ENCODE measurements at places on chromosomes 7 and 10. TPM values are rescaled to one million over a fixed set of nuclear protein-coding genes. Genes with fewer than 3 reads are reported as not detected.

- H3K4me1 ChIP-seq: no peaks in the 10 kb centered on the region
- H3K4me3 ChIP-seq: no peak overlapping the region
- no peak for DNase-seq
- no peak overlapping the region for H3K27ac ChIP-seq
- no peaks in the 10 kb centered on the region for H3K36me3 ChIP-seq
- peaks cover 17% of the 10 kb centered on the region for H3K27me3 ChIP-seq
These were observed 51.4 kb upstream of the SCIN start for GRCh38 chr7:12518920-12519681.

GRCh38 chr10:86261470-86261869 lies 105.1 kb downstream of the GRID1 start:
- H3K27ac ChIP-seq: no peak overlapping the region
- H3K27me3 ChIP-seq: peaks cover 49% of the 10 kb centered on the region
- H3K36me3 ChIP-seq: no peaks in the 10 kb centered on the region
- no peak for DNase-seq

GRCh38 chr7:125253452-125254190 lies 324.0 kb upstream of the POT1 start:
- no peak overlapping the region for H3K4me3 ChIP-seq
- no peaks in the 10 kb centered on the region for H3K36me3 ChIP-seq
- H3K27me3 ChIP-seq: no peaks in the 10 kb centered on the region
- no peaks in the 10 kb centered on the region for H3K4me1 ChIP-seq
- no peak for DNase-seq

- no peak overlapping the region for H3K27ac ChIP-seq
- no peak overlapping the region for H3K4me3 ChIP-seq
- no peaks in the 10 kb centered on the region for H3K4me1 ChIP-seq
- H3K27me3 ChIP-seq: no peaks in the 10 kb centered on the region
These were observed 195.8 kb upstream of the NEBL start for GRCh38 chr10:21092683-21093524.

DNA sequence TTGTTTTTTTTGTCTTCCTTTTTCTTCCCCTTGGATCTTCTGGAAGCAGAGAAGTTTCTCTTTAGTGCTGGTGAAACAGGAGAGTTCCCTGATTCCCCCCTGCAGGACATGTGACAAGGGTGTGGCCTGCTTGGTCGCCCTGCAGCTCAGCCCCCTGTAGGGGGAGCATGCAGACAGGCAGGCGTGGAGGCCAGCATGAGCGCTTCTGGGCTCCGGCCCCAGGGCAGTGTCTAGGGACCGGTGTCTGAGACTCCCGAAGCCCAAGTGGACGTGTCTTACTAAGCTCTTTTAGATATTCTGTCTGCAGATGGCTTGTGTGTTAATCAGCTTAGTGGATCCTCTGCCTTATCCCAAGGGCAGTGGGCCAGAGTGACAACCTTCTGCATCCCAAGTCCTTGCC lies 26.1 kb downstream of the PRSS58 start:
- no peak overlapping the region for H3K27ac ChIP-seq
- DNase-seq: no peak
- H3K27me3 ChIP-seq: peaks cover 17% of the 10 kb centered on the region
- no peak overlapping the region for H3K4me3 ChIP-seq

DNA sequence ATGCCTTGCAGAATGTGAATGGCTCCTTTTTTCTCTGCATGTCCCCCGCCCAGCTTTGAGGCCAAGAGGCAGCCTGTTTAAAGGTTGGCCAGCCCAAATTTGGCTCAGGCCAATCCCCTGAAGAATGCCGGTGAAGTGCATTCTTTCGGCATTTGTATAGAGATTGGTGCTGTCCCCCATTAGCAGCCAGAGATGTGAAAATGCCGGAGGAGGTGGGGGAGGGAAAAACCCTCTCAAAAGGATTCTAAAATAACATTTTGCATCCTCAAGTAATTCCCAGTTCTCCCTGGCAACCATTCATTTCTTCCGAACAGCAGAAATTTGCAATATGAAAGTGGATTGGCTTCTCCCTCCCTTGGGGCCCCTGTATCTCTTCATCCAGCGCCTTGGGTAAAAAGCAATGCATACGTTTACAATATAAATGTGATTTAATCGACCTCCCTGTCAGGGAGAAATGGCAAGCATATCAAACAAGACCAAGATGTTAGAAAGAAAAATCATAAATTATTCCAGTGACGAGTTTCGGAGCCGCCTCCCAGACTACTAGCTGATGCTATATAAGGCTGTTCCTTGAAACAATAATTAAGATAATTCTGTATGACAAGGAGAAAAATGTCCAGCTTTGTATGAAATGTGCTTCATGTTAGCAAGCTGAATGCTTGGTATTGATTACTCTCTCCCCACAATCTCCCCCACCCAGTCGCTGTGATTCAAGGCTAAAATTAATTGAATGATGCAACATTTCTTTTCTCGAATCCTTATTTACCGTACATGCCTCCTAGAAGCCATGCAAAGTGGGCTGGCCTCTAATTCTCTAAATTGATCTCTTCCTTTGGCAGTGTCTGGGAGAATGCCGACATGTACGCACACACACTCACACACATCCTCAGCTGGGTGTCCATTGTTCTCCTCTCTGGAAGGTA lies 323.7 kb downstream of the RPS24 start:
- peaks cover 13% of the 10 kb centered on the region for H3K4me1 ChIP-seq
- no peak for DNase-seq
- peaks cover 5% of the 10 kb centered on the region for H3K27me3 ChIP-seq
- no peak overlapping the region for H3K27ac ChIP-seq
- H3K36me3 ChIP-seq: no peaks in the 10 kb centered on the region

DNA sequence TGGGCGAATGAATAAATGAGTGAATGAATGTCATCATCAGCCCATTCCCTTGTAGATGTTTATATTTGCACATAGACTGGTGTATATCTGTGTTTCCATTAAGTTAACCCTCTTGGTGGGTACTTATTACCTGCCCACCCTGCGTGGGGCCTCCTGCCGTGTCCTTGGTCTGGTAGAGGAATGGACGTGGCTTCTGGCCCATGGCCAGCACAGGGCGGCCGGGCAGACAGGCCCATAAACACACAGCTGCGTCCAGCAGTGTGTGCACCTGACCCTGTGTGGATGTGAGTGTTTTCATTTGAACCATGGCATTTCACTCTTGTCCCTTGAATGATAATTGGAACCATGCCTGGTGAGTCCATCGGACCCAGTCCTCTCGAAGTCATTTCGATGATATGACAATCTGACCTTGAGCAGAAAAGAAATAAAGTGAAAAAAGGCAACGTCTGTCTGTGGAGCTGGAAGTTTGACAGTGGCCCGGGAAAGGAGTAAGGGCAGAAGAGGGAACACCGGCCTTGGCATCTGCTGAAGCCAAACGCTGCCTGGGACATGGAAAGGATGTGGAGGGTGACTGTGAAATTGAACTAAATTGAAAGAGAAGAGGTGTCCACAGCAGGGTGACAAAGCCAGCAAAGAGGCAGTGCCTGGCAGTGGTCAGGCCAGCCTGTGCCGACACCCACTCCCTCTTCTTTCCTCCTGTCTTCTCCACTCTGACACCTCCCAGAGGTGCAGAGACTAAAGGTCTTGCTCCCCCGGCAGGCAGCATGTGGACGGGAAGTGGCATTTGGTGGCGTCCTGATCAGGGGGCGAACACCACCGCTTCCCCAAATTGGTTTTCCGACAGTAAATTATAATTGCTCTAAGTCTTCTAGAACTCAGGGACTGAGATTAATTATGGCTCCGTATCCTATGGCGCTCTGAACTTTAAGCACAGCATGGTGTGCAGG lies 199.0 kb upstream of the ZMIZ1 start:
- no peaks in the 10 kb centered on the region for H3K36me3 ChIP-seq
- H3K4me3 ChIP-seq: no peak overlapping the region
- H3K4me1 ChIP-seq: no peaks in the 10 kb centered on the region
- H3K27me3 ChIP-seq: peaks cover 24% of the 10 kb centered on the region
- no peak overlapping the region for H3K27ac ChIP-seq

- H3K27me3 ChIP-seq: no peaks in the 10 kb centered on the region
- no peak overlapping the region for H3K27ac ChIP-seq
- H3K4me3 ChIP-seq: no peak overlapping the region
These were observed 5.4 kb downstream of the ATP6V1F start for GRCh38 chr7:128867842-128868623.

- H3K4me3 ChIP-seq: no peak overlapping the region
- H3K27ac ChIP-seq: no peak overlapping the region
- no peak for DNase-seq
- no peaks in the 10 kb centered on the region for H3K36me3 ChIP-seq
- peaks cover 21% of the 10 kb centered on the region for H3K4me1 ChIP-seq
These were observed 20.5 kb upstream of the COL1A2 start for GRCh38 chr7:94374231-94374630.

DNA sequence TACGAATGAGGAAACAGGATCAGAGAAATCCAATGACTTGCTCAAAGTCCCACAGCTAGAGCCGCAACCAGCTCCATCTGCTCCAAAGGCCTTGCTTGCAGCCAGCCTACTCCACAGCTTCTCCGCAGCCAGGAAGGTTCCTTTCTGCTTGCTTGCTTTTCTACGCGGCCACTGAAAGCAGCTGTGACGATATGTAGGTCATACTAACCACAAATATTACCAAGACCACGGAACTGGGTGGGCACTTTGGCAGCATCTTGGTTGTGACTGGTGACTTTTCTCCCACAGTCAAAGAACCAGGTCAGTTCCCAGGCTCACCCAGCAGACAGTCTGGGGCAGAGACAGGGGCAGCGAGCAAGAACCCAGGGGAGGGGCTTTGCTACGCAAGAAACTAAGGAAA lies 86.4 kb downstream of the FAM53B start:
- H3K4me3 ChIP-seq: no peak overlapping the region
- H3K4me1 ChIP-seq: peaks cover 23% of the 10 kb centered on the region
- peaks cover 24% of the 10 kb centered on the region for H3K36me3 ChIP-seq

DNA sequence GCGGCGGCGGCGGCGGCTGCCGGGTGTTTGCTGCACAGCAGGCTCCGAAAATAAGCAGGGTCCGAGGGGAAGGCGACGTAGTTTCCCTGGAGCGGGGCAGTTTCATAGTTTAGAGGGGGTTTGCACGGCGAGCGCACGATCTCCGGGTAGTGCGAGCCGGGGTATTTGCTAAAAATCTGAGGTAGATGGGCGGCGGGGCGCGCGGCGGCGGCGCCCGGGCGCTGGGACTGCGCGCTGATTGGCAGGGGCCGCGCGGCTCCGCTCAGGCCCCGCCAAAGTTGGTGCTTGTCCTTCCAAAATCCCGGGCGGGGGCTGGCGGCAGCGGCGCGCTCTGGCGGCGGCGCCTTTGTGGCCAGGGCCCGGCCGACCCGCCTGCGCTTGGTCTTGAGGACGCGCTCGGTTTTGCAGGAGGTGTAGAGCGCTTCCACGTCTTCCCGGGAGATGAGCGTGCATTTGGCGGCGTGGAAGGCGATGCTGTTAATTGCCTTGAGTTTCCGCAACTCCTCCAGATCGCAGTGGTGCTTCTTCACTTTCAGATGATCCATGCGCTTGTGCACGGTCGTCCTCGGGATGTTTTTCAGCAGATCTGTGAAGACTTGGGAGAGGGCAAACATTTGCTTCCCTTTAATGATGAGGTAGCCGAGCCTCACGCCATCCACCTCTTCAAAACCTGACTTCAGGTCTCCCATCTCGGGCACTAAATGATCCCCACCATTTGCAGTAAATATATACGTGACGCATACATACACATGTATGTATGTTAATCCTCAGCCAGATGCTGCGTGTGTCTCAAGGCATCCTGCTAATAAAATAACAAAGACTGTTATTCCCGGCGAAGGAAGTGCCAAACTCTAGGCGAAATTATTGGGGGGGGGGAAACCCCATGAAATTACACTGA lies 8.1 kb downstream of the SKIDA1 start:
- peak overlapping the region; percentile 67 for H3K4me3 ChIP-seq
- H3K27ac ChIP-seq: no peak overlapping the region
- no peak for DNase-seq

DNA sequence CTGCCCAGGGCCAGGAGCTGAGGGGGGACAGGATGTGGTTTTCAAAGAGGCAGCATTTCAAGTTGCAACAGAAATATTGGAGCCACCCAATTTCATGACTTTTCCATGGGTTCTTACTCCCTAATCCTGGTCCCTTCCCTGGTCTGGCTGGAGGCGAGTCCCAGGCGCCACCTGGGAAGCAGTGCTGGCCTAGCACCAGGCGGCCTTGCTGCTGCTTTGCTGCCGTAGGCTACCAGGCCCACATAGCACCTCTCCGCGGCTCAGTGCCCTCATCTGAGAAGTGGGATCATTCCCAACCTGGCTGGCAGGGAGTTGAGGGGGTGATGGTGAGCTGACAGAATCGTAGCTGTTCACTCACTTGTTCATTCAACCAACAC lies 33.7 kb downstream of the ZMIZ1 start:
- H3K27me3 ChIP-seq: no peaks in the 10 kb centered on the region
- H3K4me3 ChIP-seq: no peak overlapping the region
- no peak overlapping the region for H3K27ac ChIP-seq

DNA sequence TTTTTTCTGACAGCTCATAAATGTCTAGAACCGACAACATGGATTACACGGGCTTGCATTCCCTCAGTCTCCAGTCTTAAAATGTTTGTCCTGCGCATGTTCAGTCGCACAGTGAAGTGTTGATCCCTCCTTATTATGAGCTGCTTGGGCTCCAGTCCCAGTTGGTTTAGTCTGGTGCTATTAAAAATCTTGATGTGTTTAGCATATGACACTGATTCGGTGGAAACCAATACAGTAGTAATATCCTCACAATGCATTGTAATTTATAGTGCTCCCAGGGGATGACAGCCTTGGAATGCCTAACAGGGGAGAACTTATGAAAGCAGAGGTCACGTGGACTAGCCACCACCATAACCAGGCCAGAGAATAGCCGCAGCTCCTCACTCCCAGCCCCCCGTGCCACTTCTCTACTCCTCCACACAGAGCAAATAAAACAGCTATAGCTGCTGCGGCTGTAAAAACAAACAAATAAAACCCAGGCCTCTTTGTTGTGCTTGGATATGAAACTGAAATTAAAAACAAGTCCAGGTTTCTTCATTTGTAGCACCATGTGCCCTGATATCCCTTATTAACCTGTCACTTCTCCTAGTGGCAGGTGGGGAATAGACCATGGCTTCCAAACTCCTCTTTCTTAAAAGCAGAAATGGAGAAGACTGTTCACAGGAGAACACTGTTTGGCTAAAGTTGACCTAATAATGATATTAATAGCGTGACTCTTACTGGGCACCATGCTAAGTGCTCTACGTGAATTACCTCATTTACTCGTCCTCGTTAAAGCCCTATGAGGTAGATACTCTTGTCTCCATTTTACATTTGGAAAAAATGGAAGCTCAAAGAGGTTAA lies 7.7 kb downstream of the DPCD start:
- H3K27me3 ChIP-seq: no peaks in the 10 kb centered on the region
- no peak overlapping the region for H3K4me3 ChIP-seq
- H3K4me1 ChIP-seq: no peaks in the 10 kb centered on the region
- H3K36me3 ChIP-seq: no peaks in the 10 kb centered on the region
- no peak for DNase-seq
- no peak overlapping the region for H3K27ac ChIP-seq

The SPDYE3 gene
- not detected for total RNA-seq

The LRRC61 gene
- total RNA-seq: 8.8 TPM

The NME8 gene
- not detected for total RNA-seq

The CDHR3 gene
- total RNA-seq: 14.5 TPM

The BLNK gene
- total RNA-seq: 8.2 TPM

The ZNF248 gene
- 13.4 TPM for total RNA-seq
